ENCODE measurements at places on chromosomes 3 and 15. TPM values are rescaled to one million over a fixed set of nuclear protein-coding genes. Genes with fewer than 3 reads are reported as not detected.
A peak's percentile ranks its signal among the peaks of the same experiment; 100 is the strongest.

Gene ZNF80
- total RNA-seq = not detected

Gene TMEM202
- not detected for total RNA-seq

Gene SUSD5
- 4.5 TPM for total RNA-seq

Gene PLA2G4F
- not detected for total RNA-seq

Gene REC114
- total RNA-seq = not detected

Gene NANOGP8
- total RNA-seq = 91.5 TPM

Gene SLC51B
- total RNA-seq = not detected

Gene CLEC3B
- total RNA-seq = not detected

Gene RARRES1
- 0.81 TPM for total RNA-seq

Gene PRR23B
- not detected for total RNA-seq

Gene MAGEL2
- 9.7 TPM for total RNA-seq

Gene ATOSA
- total RNA-seq = 5.8 TPM

Gene ISG20
- 4.4 TPM for total RNA-seq

GRCh38 chr15:22948056-22948455 is 32.1 kb downstream of the CYFIP1 start:
- no peaks in the 10 kb centered on the region for H3K4me1 ChIP-seq
- DNase-seq = no peak
- no peak overlapping the region for H3K4me3 ChIP-seq
- no peak overlapping the region for H3K27ac ChIP-seq

GRCh38 chr15:25717457-25718168 is 145.5 kb downstream of the ATP10A start:
- no peak overlapping the region for H3K27ac ChIP-seq
- H3K36me3 ChIP-seq = no peaks in the 10 kb centered on the region
- no peaks in the 10 kb centered on the region for H3K4me1 ChIP-seq
- no peak overlapping the region for H3K4me3 ChIP-seq

- no peaks in the 10 kb centered on the region for H3K27me3 ChIP-seq
- no peak overlapping the region for H3K4me3 ChIP-seq
- no peaks in the 10 kb centered on the region for H3K4me1 ChIP-seq
- H3K27ac ChIP-seq = no peak overlapping the region
These were observed 113.7 kb upstream of the SMAD3 start for GRCh38 chr15:66951531-66952320.

GRCh38 chr3:111852540-111852939 is 6.5 kb upstream of the PHLDB2 start:
- DNase-seq = no peak
- no peak overlapping the region for H3K27ac ChIP-seq
- H3K27me3 ChIP-seq = no peaks in the 10 kb centered on the region
- no peaks in the 10 kb centered on the region for H3K4me1 ChIP-seq

GRCh38 chr3:161222662-161223061 is 1.6 kb downstream of the NMD3 start:
- H3K36me3 ChIP-seq = peaks cover 18% of the 10 kb centered on the region
- H3K27ac ChIP-seq = no peak overlapping the region

DNA sequence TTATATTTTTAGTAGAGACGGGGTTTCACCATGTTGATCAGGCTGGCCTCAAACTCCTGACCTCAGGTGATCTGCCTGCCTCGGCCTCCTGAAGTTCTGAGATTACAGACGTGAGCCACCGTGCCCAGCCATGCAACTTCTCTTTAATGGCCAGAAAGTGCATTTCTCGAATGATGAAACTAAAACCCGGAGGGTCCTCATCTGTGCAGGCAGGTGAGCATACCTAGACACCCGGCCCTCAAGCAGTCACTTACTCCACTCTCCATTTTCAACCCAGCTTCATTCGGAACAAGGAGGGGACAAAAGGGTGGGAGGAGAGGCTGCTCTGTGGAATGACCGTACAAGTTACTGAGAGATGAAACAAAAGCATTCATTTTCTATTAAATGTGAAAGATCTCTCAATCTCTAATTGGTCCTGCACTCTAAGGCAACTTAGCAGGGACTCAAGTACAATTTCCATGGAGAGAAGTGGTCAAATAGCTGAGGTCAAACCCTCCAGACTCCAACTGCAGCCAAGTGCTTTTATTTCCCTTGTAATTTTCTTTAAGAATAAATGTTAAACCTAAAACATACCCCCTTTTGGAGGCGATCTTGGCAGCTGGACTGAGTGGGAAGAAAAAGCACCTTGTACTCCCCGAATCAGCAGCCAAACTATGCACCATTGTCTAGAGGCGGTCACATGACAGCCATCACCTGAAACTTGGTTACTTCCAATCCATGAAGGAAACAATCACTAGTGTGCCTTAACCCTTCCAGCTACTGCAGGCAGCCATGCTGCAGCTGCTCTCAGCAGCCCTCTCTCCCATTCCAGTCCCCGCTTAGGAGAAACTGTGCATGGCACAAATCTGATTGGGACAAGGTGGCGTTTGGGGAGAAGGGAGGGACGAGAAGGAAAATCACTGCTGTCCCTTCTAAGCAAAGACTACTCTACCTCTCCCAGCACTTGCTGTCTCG is 62.2 kb downstream of the VGLL4 start:
- peak overlapping the region; percentile 8 for H3K27ac ChIP-seq
- no peak for DNase-seq
- peaks cover 13% of the 10 kb centered on the region for H3K4me1 ChIP-seq
- H3K4me3 ChIP-seq = peak overlapping the region; percentile 64
- H3K27me3 ChIP-seq = no peaks in the 10 kb centered on the region

DNA sequence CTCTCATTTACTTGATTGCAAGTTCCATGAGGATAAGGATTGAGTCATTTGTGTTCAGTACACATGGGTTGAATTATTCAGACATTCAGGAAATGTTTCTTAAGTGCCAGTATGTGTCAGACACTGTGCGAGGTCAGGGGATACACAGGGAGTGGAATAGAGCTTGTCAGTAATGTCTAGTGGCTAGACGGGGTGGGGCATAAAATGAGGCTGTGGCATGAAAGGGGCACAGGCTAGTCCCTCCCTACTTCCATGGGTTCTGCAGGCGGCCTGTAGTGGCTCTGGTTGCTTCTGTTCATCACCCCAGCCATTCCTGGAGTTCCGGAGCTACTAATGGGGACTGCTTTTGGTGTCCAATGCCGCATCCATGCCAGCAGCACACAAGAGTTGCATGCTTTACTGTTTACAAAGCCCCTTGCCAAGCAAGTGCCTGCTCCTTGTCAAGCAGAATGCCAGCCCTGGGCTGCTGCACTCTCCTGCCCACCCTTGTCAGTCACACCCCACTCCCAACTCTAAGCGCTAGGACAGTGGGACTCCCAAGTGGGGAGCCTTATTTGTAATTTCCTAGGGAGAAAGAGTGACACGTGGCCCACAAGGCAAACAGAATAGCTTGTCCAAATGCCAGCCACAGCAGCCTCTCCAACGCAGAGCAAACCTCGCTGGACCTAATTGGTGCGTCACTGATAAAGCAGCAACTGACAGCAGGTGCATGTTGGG is 70.8 kb downstream of the RAB11A start:
- no peak overlapping the region for H3K27ac ChIP-seq
- H3K4me3 ChIP-seq = no peak overlapping the region
- no peaks in the 10 kb centered on the region for H3K27me3 ChIP-seq
- no peaks in the 10 kb centered on the region for H3K4me1 ChIP-seq
- H3K36me3 ChIP-seq = no peaks in the 10 kb centered on the region
- no peak for DNase-seq

- no peaks in the 10 kb centered on the region for H3K27me3 ChIP-seq
- H3K4me3 ChIP-seq = no peak overlapping the region
- DNase-seq = no peak
These were observed 75.8 kb downstream of the LRIG1 start for GRCh38 chr3:66425032-66425431.

DNA sequence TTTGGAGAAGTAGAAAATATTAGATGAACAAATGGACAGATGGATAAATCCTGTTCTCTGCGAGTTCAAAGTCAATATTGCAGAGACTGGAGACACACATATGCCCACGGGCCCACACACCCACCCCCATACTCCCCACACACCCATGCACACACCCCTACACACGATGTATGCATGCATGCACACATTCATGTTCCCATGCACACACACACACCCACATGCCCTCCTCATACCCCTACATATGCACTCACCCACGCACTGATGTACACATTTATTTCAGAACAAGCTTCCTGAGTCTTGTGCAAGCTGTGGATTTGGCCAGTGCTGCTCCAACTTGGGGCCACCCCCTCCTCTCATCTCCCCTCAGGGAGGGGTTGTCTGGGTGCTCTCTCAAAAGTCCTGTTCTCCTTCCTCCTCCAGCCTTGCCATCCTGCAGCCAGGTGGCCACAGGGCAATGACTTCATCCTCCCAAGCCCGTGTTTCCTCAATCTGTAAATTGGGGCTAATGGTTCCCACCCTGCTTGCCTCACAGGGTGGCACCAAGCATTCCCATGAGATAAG is 16.4 kb downstream of the MAPKAPK3 start:
- H3K27ac ChIP-seq = no peak overlapping the region
- H3K4me3 ChIP-seq = no peak overlapping the region
- no peak for DNase-seq
- peaks cover 2% of the 10 kb centered on the region for H3K4me1 ChIP-seq
- H3K36me3 ChIP-seq = no peaks in the 10 kb centered on the region

DNA sequence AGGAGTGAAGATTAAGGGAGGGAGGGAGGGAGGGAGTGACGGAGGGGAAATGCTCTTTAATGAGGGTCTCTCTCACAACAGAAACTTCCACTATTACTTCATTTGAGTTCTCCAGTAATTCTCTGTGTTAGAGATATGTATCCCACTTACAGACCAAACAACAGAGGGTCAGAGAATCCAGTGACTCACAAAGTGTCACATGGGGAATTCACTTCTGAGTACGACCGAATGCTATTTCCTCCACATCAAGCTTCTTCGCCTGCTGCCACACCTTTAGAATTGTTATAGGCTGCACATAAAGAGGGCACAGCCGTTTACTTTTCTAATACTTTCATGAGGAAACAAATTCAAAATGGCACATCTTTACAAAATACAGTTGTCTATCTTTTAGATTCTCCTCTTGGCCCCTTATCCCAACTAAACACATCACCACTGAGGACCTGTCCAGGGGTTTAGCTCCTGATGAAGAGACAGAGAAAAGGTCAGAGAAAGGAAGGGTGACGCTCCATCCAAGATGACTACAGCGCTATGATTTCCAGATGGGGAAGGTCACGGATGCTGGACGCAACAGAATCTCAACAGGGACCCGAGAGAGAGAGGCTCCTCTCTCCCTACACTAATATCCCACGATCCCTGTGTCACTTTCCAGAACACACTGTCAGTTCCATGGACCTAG is 119.0 kb downstream of the XXYLT1 start:
- no peak overlapping the region for H3K27ac ChIP-seq
- peaks cover 21% of the 10 kb centered on the region for H3K4me1 ChIP-seq
- DNase-seq = no peak
- no peaks in the 10 kb centered on the region for H3K27me3 ChIP-seq
- no peak overlapping the region for H3K4me3 ChIP-seq
- H3K36me3 ChIP-seq = peaks cover 8% of the 10 kb centered on the region

DNA sequence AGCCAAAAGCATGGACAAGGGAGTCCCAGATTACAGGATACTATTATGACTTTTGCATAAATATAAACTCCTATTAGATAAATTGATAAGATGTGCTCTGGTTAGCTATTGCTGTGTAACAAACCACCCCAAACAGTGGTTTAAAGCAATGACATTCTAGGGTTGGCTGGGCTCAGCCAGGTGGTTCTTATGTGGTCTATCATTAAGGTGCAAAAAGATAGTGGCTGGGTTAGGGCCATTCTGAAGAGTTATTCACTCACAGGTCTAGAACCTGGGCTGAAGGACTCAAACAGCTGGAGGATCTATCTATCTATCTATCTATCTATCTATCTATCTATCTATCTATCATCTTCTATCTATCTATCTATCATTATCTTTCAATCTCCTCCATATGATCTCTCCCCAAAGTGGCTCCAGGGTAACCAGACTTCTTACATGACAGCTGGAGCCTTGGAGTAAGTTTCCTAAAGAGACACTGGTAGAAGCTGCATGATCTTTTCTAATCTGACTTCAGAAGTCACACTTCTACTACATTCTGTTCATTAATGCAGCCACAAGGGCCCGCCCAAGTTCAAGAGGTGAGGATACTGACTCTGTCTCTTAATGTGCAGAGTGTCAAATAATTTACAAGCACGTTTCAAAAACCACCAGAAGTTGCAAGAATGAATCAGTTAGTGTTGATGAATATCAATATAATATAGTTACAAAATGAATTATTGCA is 74.9 kb upstream of the XCR1 start:
- H3K27me3 ChIP-seq = no peaks in the 10 kb centered on the region
- no peak overlapping the region for H3K4me3 ChIP-seq
- no peaks in the 10 kb centered on the region for H3K4me1 ChIP-seq
- DNase-seq = no peak
- no peaks in the 10 kb centered on the region for H3K36me3 ChIP-seq

DNA sequence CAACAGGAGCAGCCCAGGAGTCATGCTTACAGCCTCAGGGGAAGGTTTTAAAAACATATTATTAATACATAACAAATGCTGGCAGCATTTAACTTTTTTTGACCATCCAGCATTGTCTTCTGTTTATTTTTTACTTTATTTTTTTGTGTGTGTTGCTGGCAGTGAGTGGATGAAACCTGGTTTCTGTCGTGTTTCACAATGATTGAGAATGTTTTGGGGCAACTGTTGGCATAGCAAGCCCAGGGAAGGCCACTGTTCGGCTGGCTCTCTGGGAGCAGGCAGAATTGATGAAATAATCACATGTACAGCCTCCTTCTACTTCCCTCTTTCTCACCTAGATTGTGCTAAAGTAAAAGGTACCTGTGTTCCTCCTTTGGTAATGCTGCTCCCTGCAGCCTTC is 190.2 kb downstream of the NR1D2 start:
- H3K4me3 ChIP-seq = no peak overlapping the region
- H3K36me3 ChIP-seq = no peaks in the 10 kb centered on the region
- DNase-seq = no peak
- no peak overlapping the region for H3K27ac ChIP-seq
- no peaks in the 10 kb centered on the region for H3K4me1 ChIP-seq
- no peaks in the 10 kb centered on the region for H3K27me3 ChIP-seq

DNA sequence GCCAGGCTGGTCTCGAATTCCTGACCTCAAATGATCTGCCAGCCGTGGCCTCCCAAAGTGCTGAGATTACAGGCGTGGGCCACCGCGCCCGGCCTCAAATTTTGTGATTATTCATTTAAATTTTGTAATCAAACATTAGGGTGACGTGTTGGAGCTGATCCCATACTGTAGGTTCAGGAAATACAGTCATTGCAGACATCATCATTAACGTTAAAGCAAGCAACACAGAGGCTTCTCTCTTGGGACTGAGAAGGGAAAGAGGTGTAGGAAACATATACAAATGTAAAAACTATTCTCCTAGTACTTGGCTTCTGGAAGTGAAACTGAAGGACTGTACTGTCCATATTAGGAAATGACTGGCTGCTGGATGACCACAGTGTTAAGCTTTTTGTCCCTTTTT is 11.1 kb upstream of the ARID3B start:
- no peaks in the 10 kb centered on the region for H3K27me3 ChIP-seq
- H3K4me1 ChIP-seq = peaks cover 11% of the 10 kb centered on the region
- no peaks in the 10 kb centered on the region for H3K36me3 ChIP-seq
- H3K27ac ChIP-seq = peak overlapping the region; percentile 91

- H3K27me3 ChIP-seq = peaks cover 14% of the 10 kb centered on the region
- no peak overlapping the region for H3K27ac ChIP-seq
- H3K36me3 ChIP-seq = no peaks in the 10 kb centered on the region
- no peak for DNase-seq
These were observed 927 bp downstream of the SMAD6 start for GRCh38 chr15:66702787-66703539.

- H3K27ac ChIP-seq = no peak overlapping the region
- H3K4me3 ChIP-seq = no peak overlapping the region
- H3K4me1 ChIP-seq = no peaks in the 10 kb centered on the region
- DNase-seq = no peak
These were observed 111.7 kb downstream of the ADCY5 start for GRCh38 chr3:123337226-123337625.

- no peaks in the 10 kb centered on the region for H3K4me1 ChIP-seq
- no peak overlapping the region for H3K4me3 ChIP-seq
- no peak overlapping the region for H3K27ac ChIP-seq
- DNase-seq = no peak
These were observed 123.4 kb upstream of the FRMD4B start for GRCh38 chr3:69509288-69509687.
